NCI-H446 treated with DMSO at 0.1 percent for 48 hours (cell line): ENCODE measurements at places on chromosomes 3 and 15.

GRCh38 chr15:70374096-70374495, 276.4 kb upstream of the TLE3 start:
- no peak for DNase-seq

DNA sequence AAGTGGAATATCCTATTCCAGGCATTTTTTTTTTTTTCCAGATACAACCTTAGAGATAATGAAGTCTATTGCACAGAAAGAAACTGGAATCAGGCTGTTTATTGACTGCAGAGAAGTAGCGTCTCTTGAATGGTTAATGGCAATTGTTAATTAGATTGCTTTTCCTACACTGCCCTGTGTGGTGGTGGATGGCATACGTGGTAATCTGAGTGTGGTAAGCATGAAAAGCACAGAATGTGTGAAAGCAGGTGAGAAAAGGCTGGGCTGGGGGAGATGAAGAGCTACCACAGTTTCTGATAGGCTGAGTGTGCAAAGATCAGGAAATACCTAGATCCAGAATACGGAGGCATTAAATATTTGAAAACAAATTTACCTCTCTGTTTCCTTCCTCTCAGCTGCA, 486.3 kb upstream of the TBL1XR1 start:
- DNase-seq = no peak

GRCh38 chr15:89490814-89491315, 5.5 kb downstream of the RHCG start:
- DNase-seq = no peak

DNA sequence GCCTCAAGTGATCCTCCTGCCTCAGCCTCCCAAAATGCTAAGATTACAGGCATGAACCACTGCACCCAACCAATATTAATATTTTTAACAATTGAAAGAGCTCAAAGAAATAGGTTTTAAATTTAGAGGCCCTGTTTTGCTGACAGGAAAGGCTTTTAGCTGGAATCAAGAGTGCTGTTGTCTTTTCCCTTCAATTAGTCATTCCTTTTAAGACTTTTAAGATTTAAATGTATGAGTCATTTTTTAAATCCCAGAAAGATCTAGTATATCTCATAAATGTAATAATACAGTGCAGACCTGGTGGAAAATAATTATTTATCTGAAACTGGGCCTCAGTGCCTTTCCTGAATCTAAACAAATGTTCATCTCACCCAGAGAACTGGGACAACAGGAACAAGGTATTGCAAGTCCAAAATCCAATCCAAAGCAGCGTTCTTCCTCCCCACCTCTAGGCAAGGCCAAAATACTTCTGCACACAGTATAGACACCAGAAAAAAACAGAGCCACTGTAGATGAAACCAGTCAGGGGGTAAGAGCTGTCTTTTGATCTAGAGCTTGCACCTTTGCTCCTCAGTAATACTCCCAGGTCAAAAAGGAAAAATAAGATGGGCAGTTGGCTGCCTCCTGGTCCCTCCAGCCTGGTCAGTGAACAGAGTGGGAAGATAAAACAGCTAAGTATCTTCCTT, 14.4 kb downstream of the AGTR1 start:
- no peak for DNase-seq

GRCh38 chr15:39267685-39268084, 313.2 kb upstream of the THBS1 start:
- no peak for DNase-seq

DNA sequence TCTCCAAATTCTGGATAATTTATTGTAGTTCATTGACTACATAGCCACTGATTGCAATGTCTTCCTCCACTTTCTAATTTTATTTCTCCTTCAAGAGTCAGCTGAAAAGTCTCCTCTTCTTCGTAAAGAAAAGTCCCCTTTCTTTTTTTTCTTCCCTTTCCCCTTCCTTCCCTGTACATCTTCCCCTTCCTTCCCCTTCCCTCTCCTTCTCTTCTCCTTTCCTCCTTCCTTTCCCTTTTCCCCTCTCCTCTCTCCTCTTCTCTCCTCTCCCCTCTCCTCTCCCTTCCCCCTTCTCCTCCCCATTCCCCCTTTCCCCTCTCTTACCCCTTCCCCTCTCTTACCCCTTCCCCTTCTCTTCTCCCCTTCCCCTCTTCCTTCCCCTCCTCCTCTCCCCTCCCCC, 8.8 kb upstream of the MGA start:
- DNase-seq = no peak

DNA sequence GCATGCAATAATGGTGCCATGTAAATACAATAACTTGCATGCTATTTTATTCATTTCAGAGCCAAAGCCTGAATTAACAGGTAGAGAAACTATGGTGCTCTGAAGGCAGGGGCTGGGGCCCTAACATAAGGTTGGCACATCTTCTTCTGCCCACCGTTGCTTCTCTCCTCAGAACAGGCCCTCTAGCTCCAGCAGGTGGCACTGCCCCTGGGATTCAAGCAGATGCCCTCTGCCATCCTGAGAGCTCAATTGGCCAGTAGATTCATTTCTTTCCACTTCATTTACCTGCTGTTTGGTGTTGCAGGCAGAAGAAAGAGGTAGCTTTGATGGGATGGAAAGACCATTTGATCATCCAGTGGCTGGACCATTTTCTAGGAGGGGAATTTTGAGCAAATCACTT, 130.5 kb downstream of the FOXB1 start:
- DNase-seq = no peak

- no peak for DNase-seq
Measured at GRCh38 chr3:153330901-153331300, 168.9 kb downstream of the RAP2B start.

GRCh38 chr3:112405845-112406244, 72.9 kb downstream of the CD200 start:
- no peak for DNase-seq
